ENCODE measurements at places on chromosomes 2 and 18.

- no peak for DNase-seq
Measured at GRCh38 chr2:219496825-219497494, 1.7 kb upstream of the GMPPA start.

GRCh38 chr2:215659650-215660049 lies 223.8 kb upstream of the FN1 start:
- no peak for DNase-seq

DNA sequence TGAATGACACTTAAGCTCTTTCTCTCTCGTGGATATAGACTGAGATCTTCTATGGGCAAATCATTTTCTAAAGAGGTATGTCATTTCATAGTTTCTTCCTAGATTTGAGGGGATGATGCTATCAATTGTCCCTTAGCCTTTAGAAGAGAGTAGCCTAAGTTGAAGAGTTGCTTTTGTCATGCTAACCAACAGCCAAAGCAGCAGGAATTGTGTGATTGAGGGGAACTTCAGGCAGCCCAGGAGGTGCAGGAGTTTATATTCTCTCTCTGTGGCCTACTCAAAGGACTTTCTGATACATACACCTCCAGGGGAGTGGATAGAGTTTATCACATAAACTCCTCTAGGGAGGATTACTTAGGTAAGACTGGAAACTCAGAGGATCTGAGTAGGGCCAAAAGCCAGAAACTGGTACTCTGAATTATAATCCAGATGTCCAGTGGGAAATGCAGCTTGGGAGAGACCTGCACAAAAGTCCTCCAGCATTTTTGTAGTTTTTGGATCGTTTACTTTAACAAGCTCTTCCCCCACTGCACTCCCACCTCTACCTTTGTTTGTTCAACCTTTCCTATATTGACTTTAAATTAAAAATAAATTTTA lies 150.7 kb upstream of the CCDC68 start:
- no peak for DNase-seq

GRCh38 chr2:43174368-43174916 lies 52.0 kb downstream of the ZFP36L2 start:
- DNase-seq = peak; percentile 85

GRCh38 chr2:31032475-31032874 lies 105.8 kb downstream of the GALNT14 start:
- no peak for DNase-seq

DNA sequence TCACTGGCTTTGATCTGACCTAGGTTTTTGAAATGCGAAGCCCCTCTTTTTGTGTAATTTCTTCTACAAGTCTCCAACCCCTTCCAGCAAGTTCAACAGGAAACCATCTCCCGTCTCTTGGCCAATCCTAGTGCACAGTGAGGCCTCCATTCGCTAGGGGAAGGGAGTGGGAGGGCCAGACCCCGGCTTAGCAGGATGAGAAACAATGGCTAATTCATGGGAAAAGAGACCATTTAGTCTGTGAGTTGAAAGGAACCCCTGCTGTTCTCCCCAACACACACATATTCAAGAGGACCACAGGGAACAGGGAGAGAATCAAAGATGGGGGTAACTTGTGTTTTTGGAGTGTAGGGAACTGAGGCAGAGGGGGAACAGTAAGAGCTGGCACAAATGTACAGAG lies 83.0 kb downstream of the RTN4 start:
- DNase-seq = no peak

- DNase-seq = no peak
Measured at GRCh38 chr2:43469094-43469493, 126.7 kb downstream of the THADA start.

DNA sequence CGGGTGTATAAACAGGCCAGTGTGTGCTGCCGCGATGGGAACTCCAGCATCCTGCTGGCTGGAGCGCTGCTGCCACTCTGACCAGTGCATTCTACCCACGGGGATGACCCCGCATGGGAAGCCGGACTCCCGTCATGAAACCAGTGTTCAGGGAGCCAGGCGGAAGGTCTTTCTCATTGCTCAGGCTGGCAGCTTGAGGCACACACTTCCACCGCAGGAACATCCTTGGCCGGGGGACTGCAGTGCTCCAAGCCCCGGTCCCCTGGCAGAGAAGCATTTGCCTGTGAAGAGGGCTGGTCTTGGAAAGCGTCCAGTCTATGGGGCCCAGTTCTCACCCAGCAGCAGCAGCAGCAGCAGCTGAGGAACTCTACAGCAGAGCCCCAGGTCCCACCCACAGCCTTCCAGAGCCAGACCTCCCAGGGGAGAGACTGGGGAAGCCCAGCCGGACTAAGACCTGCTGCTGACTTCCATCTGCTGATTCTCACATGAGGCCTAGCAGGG lies 235.9 kb downstream of the KLHL29 start:
- no peak for DNase-seq

GRCh38 chr2:138827426-138828054 lies 47.4 kb upstream of the NXPH2 start:
- peak; percentile 54 for DNase-seq

- DNase-seq = no peak
Measured at GRCh38 chr2:15363142-15363541, 198.0 kb downstream of the NBAS start.
